ENCODE measurements at places on chromosomes 6 and 20. TPM values are rescaled to one million over a fixed set of nuclear protein-coding genes. Genes with fewer than 3 reads are reported as not detected.

ADGB gene
- not detected for total RNA-seq

EYA2 gene
- total RNA-seq: not detected

RHAG gene
- total RNA-seq: not detected

GHRH gene
- not detected for total RNA-seq

FAM217A gene
- total RNA-seq: not detected

ALDH8A1 gene
- 4.4 TPM for total RNA-seq

CCN6 gene
- not detected for total RNA-seq

SIRPD gene
- total RNA-seq: not detected

SERAC1 gene
- total RNA-seq: 4.8 TPM

RIMS4 gene
- total RNA-seq: not detected

TBX18 gene
- not detected for total RNA-seq

FARS2 gene
- 26.9 TPM for total RNA-seq

PPP1R14C gene
- total RNA-seq: not detected

HLA-DQA1 gene
- 20.3 TPM for total RNA-seq

Data from CD4-positive, CD25-positive, alpha-beta regulatory T cell (primary cell).